ENCODE measurements at places on chromosomes 13 and 19.

- no peak for DNase-seq
These were observed 34.9 kb upstream of the RCBTB2 start for GRCh38 chr13:48567515-48568369.

DNA sequence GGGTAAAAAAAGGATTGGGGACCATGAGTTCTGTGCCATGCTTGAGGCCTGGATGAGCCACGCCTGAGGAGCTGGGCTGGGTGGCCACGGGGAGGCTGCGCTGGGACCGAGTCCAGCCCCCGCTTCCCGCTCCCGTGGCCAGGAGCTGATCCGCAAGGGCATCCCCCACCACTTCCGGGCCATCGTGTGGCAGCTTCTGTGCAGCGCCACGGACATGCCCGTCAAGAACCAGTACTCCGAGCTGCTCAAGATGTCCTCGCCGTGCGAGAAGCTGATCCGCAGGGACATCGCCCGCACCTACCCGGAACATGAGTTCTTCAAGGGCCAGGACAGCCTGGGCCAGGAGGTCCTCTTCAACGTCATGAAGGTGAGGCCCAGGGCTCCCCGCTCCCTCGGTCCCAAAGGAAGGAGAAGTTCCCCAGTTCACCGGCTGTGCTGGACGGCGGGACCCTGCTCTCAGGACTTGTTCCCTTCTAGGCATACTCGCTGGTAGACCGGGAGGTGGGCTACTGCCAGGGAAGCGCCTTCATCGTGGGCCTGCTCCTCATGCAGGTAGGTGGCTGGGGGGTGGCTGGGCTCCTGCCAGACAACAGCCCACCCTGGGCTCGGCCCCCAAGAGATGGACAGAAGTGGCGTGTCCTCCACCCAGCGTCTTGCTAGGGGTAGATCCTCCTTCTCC, 18.9 kb downstream of the EVI5L start:
- DNase-seq = no peak

DNA sequence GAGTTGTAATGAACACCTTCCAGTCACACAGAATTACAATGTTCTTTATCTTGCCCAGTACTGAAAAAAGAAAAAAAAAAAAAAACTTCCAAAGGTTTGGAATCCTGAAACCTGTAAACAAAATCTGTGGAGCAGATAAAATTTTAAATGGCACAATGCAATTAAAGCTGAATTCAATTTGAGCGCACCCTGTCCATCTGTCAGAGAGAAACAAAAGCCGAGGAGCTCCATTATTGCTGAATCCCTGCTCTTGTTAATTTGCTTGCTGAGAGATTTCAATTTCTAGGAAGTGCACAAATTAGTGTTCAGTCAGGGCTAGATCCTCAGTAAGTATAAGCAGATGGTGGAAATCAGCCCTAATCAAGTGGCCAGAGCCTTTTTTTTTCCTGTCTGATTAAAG, 65.2 kb downstream of the DACH1 start:
- no peak for DNase-seq

- DNase-seq = no peak
These were observed 7.5 kb downstream of the ZNF320 start for GRCh38 chr19:52889931-52890330.

DNA sequence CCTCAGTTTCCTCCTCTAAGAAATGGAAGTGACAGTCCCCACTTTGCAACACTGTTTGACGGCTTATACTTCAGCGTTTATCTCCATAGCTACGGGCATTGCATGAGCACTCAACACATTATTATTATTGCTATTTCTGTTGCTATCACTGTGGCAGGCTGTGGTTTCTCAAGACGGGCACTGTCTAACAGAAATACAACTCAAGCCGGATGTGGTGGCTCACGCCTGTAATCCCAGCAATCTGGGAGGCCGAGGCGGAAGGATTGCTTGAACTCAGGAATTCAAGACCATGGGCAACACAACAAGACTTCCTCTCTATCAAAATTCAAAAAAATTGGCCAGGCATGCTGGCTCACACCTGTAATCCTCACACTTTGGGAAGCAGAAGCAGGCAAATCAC, 4.9 kb upstream of the ZSWIM4 start:
- no peak for DNase-seq

Data from stimulated activated CD4-positive, alpha-beta T cell treated with anti-CD3 and anti-CD28 coated beads, Interleukin-15, amount 100 ng/mL, for 48 hours (primary cell).